ENCODE measurements at places on chromosomes 1 and 21. TPM values are rescaled to one million over a fixed set of nuclear protein-coding genes. Genes with fewer than 3 reads are reported as not detected.

Gene CFHR3
- total RNA-seq = not detected

Gene WNT9A
- total RNA-seq = 2.7 TPM

Gene RALGPS2
- 11.5 TPM for total RNA-seq

Gene RAD54L
- total RNA-seq = 9.9 TPM

Gene GSTM2
- total RNA-seq = 41.3 TPM

Gene CR1L
- not detected for total RNA-seq

Gene TSTD1
- not detected for total RNA-seq

Gene COL16A1
- total RNA-seq = 272 TPM

Gene RAB3B
- 33.9 TPM for total RNA-seq

DNA sequence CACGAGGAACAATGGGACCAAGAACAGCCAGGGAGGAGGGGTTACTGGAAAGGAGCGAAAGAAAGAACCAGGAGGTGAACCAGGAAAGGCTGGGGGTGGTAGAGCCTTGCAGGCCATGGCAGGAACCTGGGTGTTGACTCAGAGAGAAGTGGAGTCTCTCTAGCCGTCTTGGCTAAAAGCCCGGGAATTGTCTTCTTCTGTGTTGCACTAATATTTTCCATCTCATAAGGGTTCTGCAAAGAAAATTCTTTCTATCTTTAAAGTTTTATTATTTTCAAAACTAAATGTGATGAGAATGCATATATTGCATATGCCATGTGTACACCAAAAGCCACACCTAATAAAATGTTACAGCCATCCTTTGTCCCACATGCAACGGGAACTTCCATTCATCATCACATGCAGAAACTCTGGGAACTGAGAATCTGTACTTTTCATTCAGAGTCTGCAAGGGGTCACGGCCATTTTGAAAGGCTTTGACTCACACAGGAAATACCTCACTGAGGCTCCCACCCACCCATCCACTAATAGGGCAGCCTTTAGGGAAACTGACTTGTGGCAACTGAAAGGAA is 38.0 kb downstream of the ERG start:
- H3K36me3 ChIP-seq = no peaks in the 10 kb centered on the region
- peak overlapping the region; percentile 97 for H3K27ac ChIP-seq
- no peak for DNase-seq
- no peaks in the 10 kb centered on the region for H3K27me3 ChIP-seq

- no peak for DNase-seq
- H3K4me3 ChIP-seq = no peak overlapping the region
- H3K27ac ChIP-seq = no peak overlapping the region
- H3K36me3 ChIP-seq = no peaks in the 10 kb centered on the region
- H3K4me1 ChIP-seq = peaks cover 9% of the 10 kb centered on the region
Measured at GRCh38 chr1:215544566-215544965, 22.5 kb upstream of the KCTD3 start.

- H3K27ac ChIP-seq = no peak overlapping the region
- H3K27me3 ChIP-seq = no peaks in the 10 kb centered on the region
- DNase-seq = no peak
- H3K36me3 ChIP-seq = peaks cover 22% of the 10 kb centered on the region
- no peaks in the 10 kb centered on the region for H3K4me1 ChIP-seq
Measured at GRCh38 chr1:160238408-160238807, 23.9 kb downstream of the DCAF8 start.

GRCh38 chr21:42006765-42007164 is 3.4 kb downstream of the ZBTB21 start:
- peaks cover 10% of the 10 kb centered on the region for H3K36me3 ChIP-seq
- DNase-seq = no peak
- no peak overlapping the region for H3K27ac ChIP-seq
- no peak overlapping the region for H3K4me3 ChIP-seq
- peaks cover 34% of the 10 kb centered on the region for H3K4me1 ChIP-seq

DNA sequence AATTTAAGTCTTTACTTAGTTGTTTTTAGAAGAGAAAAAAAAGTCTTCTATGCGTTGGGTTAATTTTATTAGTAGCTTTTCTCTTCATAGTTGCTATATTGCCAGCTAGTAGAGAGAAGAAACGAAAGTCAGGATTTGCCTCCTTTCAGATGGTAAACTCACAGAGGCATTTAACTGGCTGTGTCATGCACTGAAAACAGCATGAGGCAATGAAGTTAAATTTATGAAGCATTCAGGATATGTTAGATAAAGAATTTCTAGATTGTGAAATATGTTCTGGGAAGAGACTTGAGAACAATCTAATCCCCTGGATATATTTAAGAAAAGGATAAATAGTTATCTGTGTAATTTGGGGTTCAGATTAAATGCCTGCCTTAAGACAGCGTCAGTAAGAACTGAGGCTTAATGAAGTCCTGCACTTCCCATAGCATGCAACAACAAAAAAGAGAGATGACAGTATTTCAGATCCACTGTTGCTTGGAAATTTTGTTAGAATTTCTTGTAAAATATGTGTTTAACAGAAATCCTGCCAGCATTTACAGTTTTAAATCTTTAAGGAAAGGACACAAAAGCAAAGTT is 1.7 kb downstream of the ANGPTL1 start:
- peak overlapping the region; percentile 71 for H3K27ac ChIP-seq
- peak overlapping the region; percentile 10 for H3K4me3 ChIP-seq
- no peaks in the 10 kb centered on the region for H3K36me3 ChIP-seq

- H3K27me3 ChIP-seq = no peaks in the 10 kb centered on the region
- peak overlapping the region; percentile 76 for H3K27ac ChIP-seq
- no peak overlapping the region for H3K4me3 ChIP-seq
- DNase-seq = no peak
- peaks cover 70% of the 10 kb centered on the region for H3K4me1 ChIP-seq
Measured at GRCh38 chr1:18927654-18928272, 25.4 kb upstream of the ALDH4A1 start.

DNA sequence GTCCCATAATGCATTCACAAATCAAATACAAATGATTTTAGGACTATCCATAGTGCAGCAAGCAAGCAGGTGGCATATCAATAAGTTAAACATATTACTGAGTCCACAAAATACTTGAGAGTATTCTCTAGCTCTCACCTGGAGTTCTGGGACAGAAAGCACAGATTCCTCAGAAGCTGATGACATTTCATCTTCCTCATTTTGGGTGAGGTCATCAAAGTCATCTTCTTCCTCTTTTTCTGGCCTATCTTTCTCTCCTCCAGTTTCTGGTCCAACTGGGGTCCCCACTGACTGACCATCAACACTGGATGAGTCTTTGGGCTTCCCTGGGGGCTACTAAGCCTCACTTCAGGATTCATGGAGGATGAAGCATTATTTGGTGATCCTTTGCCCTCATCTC is 38.9 kb downstream of the YY1AP1 start:
- no peaks in the 10 kb centered on the region for H3K36me3 ChIP-seq
- no peak overlapping the region for H3K27ac ChIP-seq
- no peak overlapping the region for H3K4me3 ChIP-seq
- no peak for DNase-seq
- no peaks in the 10 kb centered on the region for H3K27me3 ChIP-seq

- H3K36me3 ChIP-seq = peaks cover 1% of the 10 kb centered on the region
- no peaks in the 10 kb centered on the region for H3K27me3 ChIP-seq
- H3K27ac ChIP-seq = no peak overlapping the region
- H3K4me1 ChIP-seq = no peaks in the 10 kb centered on the region
Measured at GRCh38 chr21:22125581-22125980, 1127.4 kb downstream of the NCAM2 start.

GRCh38 chr1:110846861-110847260 is 26.1 kb upstream of the CD53 start:
- H3K36me3 ChIP-seq = no peaks in the 10 kb centered on the region
- no peak for DNase-seq
- peaks cover 5% of the 10 kb centered on the region for H3K27me3 ChIP-seq
- no peak overlapping the region for H3K4me3 ChIP-seq

- peaks cover 9% of the 10 kb centered on the region for H3K27me3 ChIP-seq
- H3K27ac ChIP-seq = no peak overlapping the region
- H3K36me3 ChIP-seq = no peaks in the 10 kb centered on the region
- no peak overlapping the region for H3K4me3 ChIP-seq
- H3K4me1 ChIP-seq = no peaks in the 10 kb centered on the region
Measured at GRCh38 chr1:104120525-104120924, 370.8 kb downstream of the AMY1C start.

DNA sequence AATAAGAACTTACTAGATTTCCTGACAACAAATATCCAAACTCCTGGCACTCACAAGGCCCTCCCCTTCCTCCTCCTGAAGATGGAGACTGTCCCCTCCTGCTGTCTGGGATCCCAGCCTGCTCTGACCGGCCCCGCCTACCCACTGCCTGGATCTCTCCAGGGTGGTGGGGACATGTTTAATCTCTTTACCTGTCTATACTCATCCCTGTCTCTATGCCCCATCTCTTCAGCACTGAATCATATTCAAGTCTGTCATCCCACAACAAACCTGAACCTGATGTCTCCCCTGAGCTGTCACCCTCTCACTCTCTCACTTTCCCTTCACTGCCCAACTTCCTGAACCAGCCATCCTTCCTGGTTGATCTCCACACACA is 22.1 kb downstream of the MATN1 start:
- no peak overlapping the region for H3K4me3 ChIP-seq
- H3K27me3 ChIP-seq = peaks cover 12% of the 10 kb centered on the region
- H3K4me1 ChIP-seq = no peaks in the 10 kb centered on the region
- H3K27ac ChIP-seq = no peak overlapping the region
- no peaks in the 10 kb centered on the region for H3K36me3 ChIP-seq

- no peak for DNase-seq
- H3K4me3 ChIP-seq = no peak overlapping the region
- no peak overlapping the region for H3K27ac ChIP-seq
- no peaks in the 10 kb centered on the region for H3K36me3 ChIP-seq
- peaks cover 7% of the 10 kb centered on the region for H3K27me3 ChIP-seq
- H3K4me1 ChIP-seq = no peaks in the 10 kb centered on the region
Measured at GRCh38 chr1:15997076-15997585, 6.9 kb upstream of the SRARP start.

GRCh38 chr21:45865106-45865835 is 116.3 kb upstream of the COL6A1 start:
- H3K4me1 ChIP-seq = peaks cover 33% of the 10 kb centered on the region
- no peak for DNase-seq
- peak overlapping the region; percentile 12 for H3K4me3 ChIP-seq
- H3K27ac ChIP-seq = no peak overlapping the region
- no peaks in the 10 kb centered on the region for H3K27me3 ChIP-seq

- no peak overlapping the region for H3K4me3 ChIP-seq
- H3K27ac ChIP-seq = no peak overlapping the region
- DNase-seq = no peak
- peaks cover 2% of the 10 kb centered on the region for H3K36me3 ChIP-seq
- no peaks in the 10 kb centered on the region for H3K4me1 ChIP-seq
Measured at GRCh38 chr1:233315718-233316301, 11.7 kb upstream of the MAP3K21 start.

DNA sequence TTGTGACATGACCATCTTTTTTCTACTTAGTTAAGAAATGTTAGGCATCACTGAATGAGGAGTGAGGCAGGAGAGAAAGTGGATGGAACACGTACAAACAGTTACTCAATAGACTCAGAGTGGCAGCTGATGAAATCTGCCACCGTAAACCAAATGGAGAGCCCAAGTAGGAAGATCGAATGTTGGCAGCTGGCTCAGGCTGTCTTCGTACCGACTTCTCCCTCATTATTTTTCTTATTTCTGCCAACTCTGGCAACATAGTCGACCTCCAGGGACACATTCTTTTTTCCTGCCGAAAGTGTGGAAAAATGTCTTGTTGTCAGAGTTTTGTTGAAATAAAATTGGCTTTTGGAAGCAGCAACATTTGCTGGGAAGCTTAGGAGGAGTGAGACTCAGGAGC is 143.3 kb downstream of the GREM2 start:
- DNase-seq = no peak
- no peaks in the 10 kb centered on the region for H3K36me3 ChIP-seq
- H3K27ac ChIP-seq = no peak overlapping the region
- peaks cover 22% of the 10 kb centered on the region for H3K4me1 ChIP-seq

GRCh38 chr1:226788965-226789364 is 49.9 kb upstream of the ITPKB start:
- no peak for DNase-seq
- no peak overlapping the region for H3K4me3 ChIP-seq
- H3K27me3 ChIP-seq = peaks cover 4% of the 10 kb centered on the region
- no peak overlapping the region for H3K27ac ChIP-seq
- peaks cover 1% of the 10 kb centered on the region for H3K36me3 ChIP-seq

- peak overlapping the region; percentile 98 for H3K27ac ChIP-seq
- DNase-seq = no peak
- peaks cover 98% of the 10 kb centered on the region for H3K4me1 ChIP-seq
- no peaks in the 10 kb centered on the region for H3K27me3 ChIP-seq
- peak overlapping the region; percentile 63 for H3K4me3 ChIP-seq
- H3K36me3 ChIP-seq = peaks cover 3% of the 10 kb centered on the region
Measured at GRCh38 chr1:158020259-158020885, 26.9 kb downstream of the KIRREL1 start.

GRCh38 chr1:186849271-186849671 is 20.5 kb downstream of the PLA2G4A start:
- DNase-seq = no peak
- H3K36me3 ChIP-seq = no peaks in the 10 kb centered on the region
- H3K27me3 ChIP-seq = peaks cover 14% of the 10 kb centered on the region
- H3K4me1 ChIP-seq = peaks cover 5% of the 10 kb centered on the region

- DNase-seq = no peak
- no peak overlapping the region for H3K4me3 ChIP-seq
- no peak overlapping the region for H3K27ac ChIP-seq
- no peaks in the 10 kb centered on the region for H3K27me3 ChIP-seq
- H3K4me1 ChIP-seq = no peaks in the 10 kb centered on the region
Measured at GRCh38 chr1:49226758-49227157, 450.1 kb upstream of the BEND5 start.

- no peak for DNase-seq
- no peaks in the 10 kb centered on the region for H3K27me3 ChIP-seq
- H3K4me3 ChIP-seq = no peak overlapping the region
- H3K27ac ChIP-seq = no peak overlapping the region
- H3K36me3 ChIP-seq = no peaks in the 10 kb centered on the region
Measured at GRCh38 chr1:105485207-105485606, 1571.3 kb upstream of the PRMT6 start.

GRCh38 chr21:42377211-42377950 is 11.0 kb upstream of the TFF1 start:
- no peaks in the 10 kb centered on the region for H3K4me1 ChIP-seq
- peaks cover 23% of the 10 kb centered on the region for H3K27me3 ChIP-seq
- no peak overlapping the region for H3K27ac ChIP-seq
- H3K4me3 ChIP-seq = no peak overlapping the region
- no peaks in the 10 kb centered on the region for H3K36me3 ChIP-seq
- peak; percentile 57 for DNase-seq

DNA sequence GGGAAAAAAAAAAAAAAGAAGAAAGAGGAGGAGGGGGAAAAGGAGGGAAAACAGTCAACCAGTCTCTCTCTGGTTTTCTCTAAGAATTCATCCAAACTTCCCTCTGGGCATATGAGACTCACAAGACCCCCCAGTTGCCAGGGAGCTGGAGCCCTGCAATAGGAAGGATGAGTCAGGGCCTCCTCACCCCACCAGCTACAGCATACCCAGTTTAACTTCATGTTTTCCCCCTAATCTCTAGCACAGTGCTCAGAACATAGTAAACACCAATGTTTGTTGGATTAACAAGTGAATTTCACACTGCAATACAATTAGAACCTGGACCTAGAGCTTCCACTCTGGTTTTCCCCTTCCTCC is 7.8 kb downstream of the F11R start:
- peaks cover 8% of the 10 kb centered on the region for H3K27me3 ChIP-seq
- no peaks in the 10 kb centered on the region for H3K36me3 ChIP-seq
- H3K27ac ChIP-seq = no peak overlapping the region

- peaks cover 10% of the 10 kb centered on the region for H3K36me3 ChIP-seq
- H3K27me3 ChIP-seq = no peaks in the 10 kb centered on the region
- peaks cover 26% of the 10 kb centered on the region for H3K4me1 ChIP-seq
Measured at GRCh38 chr1:180167721-180168467, 13.2 kb downstream of the QSOX1 start.

GRCh38 chr21:41854426-41854995 is 24.6 kb downstream of the PRDM15 start:
- peaks cover 26% of the 10 kb centered on the region for H3K36me3 ChIP-seq
- H3K27me3 ChIP-seq = no peaks in the 10 kb centered on the region
- H3K4me1 ChIP-seq = no peaks in the 10 kb centered on the region
- no peak overlapping the region for H3K27ac ChIP-seq
- peak; percentile 48 for DNase-seq

Measured in chondrocyte (in vitro differentiated cells).